ENCODE measurements at places on chromosomes 16 and 17.

GRCh38 chr16:31453255-31454204 lies 5.8 kb upstream of the ARMC5 start:
- no peak for DNase-seq

DNA sequence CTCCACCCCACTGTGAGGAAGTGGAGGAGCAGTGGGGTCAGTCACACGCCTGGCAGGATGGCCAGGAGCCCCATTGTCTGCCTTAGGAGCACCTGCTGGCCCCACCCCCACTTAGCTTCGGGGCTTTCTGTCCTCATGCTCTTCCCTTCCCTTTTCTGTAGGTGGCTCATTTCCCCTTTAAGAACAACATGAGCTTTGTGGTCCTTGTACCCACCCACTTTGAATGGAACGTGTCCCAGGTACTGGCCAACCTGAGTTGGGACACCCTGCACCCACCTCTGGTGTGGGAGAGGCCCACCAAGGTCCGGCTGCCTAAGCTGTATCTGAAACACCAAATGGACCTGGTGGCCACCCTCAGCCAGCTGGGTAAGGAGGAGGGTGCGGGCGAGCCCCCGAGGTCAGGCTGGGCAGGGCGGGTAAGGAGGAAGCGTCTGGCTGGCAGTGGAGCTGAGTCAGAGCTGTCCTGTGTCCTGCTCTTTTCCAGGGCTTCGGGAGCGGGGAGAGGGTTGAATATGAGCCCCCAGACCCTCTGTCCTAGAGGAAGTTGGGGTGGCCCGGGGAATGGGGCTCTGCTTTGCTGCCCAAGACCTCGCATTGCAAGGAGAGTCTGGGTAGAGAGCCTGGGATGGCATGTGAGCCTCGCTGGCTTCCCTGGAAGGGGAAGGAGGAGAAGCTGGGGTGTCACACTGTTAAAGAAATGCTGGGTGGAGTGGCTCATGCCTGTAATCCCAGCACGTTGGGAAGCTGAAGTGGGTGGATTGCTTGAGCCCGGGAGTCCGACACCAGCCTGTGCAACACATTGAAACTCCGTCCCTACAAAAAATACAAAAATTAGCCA lies 9.2 kb upstream of the SERPINF1 start:
- DNase-seq: no peak

DNA sequence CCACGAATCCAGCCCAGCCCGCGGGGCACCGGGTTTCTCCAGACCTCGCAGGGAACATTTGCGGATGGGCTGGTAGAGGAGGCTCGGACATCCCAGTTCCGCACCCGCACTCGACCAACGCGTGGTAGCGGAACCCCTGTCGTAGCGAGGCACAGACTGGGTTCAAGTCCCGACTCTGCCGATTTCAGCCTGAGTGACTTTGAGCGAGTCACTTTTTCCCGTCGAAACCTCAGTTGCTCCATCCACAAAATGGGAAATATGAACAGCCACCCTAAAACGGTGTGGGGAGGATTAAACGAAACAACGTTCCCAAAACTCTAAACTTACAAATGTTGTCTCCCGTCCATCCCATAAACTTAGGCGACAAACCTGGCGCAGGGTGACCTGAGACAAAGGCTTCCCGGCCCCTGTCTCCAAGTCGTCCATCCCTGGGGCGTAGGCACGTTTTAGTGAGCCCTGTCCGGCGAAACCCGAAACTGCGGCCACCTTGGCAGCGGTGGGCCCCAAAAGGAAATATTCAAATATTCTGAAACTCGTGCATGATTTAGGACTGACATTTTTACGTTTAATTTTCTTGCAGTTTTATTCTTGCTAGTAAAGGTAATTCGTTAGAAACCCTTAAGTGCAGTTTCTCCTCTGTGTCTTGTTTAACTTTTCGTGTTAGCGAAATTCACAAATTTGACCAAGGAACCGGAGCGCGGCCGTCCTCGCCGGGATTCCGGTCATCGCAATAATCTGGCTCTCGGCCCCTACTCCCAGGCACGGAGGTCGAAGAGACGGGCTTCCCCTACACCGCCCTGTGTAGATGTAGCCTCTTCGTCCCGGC lies 1.9 kb upstream of the MLLT6 start:
- DNase-seq: no peak

- no peak for DNase-seq
Observed at GRCh38 chr16:22402191-22402590, 27.8 kb upstream of the CDR2 start.

- DNase-seq: peak; percentile 55
Observed at GRCh38 chr16:73054813-73055482, 7.0 kb upstream of the ZFHX3 start.

DNA sequence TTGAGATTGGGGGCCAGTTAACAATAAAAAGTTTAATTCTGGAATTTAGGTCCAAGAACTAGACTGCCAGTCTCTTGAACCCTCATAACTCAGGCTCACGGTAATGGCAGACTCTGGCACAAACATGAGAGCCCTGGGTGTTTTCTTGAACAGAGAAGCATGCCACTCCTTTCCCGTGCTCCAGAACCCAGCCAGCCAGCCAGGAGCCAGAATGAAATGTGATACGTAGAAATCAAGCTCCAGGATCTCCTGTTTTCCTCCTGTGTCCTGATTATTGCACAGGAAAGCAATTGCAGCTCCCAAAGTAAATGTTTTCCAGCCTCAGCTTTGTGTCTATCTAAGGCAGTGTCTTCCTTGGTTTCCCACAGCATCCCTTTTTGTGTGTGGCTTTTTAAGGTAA lies 46.2 kb upstream of the NOL11 start:
- no peak for DNase-seq
